ENCODE measurements at places on chromosomes 1 and 21. TPM values are rescaled to one million over a fixed set of nuclear protein-coding genes. Genes with fewer than 3 reads are reported as not detected.

LORICRIN gene
- total RNA-seq: not detected

ISG20L2 gene
- total RNA-seq: 7.8 TPM

SLC2A5 gene
- total RNA-seq: 13.9 TPM

CLCA4 gene
- total RNA-seq: not detected

KCND3 gene
- total RNA-seq: 13.3 TPM

KIF17 gene
- 18.5 TPM for total RNA-seq

CD84 gene
- 1.1 TPM for total RNA-seq

C4BPB gene
- total RNA-seq: not detected

OR10K1 gene
- total RNA-seq: not detected

GPR61 gene
- total RNA-seq: not detected

OR2G6 gene
- not detected for total RNA-seq

KRTAP7-1 gene
- total RNA-seq: not detected

KRTAP19-1 gene
- not detected for total RNA-seq

OLIG2 gene
- not detected for total RNA-seq

NID1 gene
- 172 TPM for total RNA-seq

LCA5L gene
- not detected for total RNA-seq

SV2A gene
- total RNA-seq: 5.9 TPM

PAQR6 gene
- not detected for total RNA-seq

DNAI4 gene
- total RNA-seq: not detected

HMGCS2 gene
- 6.8 TPM for total RNA-seq

BSND gene
- total RNA-seq: not detected

TNFRSF1B gene
- total RNA-seq: 139 TPM

CYP4B1 gene
- total RNA-seq: 243 TPM

CR2 gene
- total RNA-seq: not detected

FCAMR gene
- total RNA-seq: not detected

SPATA46 gene
- not detected for total RNA-seq

LCE3E gene
- total RNA-seq: not detected

ACTA1 gene
- total RNA-seq: not detected

OLFM3 gene
- total RNA-seq: not detected

FYB2 gene
- total RNA-seq: not detected

GJB3 gene
- not detected for total RNA-seq

NPL gene
- total RNA-seq: 2.1 TPM

IQGAP3 gene
- total RNA-seq: not detected

ERICH3 gene
- not detected for total RNA-seq

C1orf53 gene
- total RNA-seq: not detected

FALEC gene
- not detected for total RNA-seq

CACNA1S gene
- not detected for total RNA-seq

Measured in ascending aorta (tissue), 2 donors.